Stimulated activated CD4-positive, alpha-beta T cell treated with anti-CD3 and anti-CD28 coated beads, Interleukin-1b, Interleukin-23, amount 100 ng/mL, for 1 hour (primary cell): ENCODE measurements at places on chromosomes 6 and 20.

DNA sequence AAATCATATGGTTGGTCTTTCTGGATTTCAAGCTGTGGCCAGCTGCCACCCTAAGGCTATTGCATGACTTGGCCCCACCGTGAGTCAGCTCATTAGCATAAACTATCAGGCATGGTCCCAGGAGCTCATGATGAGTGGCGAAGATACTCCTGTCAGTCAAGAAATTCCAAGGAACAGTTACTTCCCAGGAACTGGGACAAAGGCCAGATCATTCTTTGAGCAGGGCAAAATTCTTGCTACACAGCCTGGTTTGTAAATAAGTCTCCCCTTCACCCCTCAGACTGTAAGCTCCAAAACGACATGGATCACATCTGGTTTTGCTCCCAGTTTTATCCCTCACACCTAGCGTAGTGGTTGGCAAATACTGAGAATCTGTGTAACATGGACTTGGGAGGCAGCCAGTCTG is 33.0 kb upstream of the KIAA1586 start:
- no peak for DNase-seq

DNA sequence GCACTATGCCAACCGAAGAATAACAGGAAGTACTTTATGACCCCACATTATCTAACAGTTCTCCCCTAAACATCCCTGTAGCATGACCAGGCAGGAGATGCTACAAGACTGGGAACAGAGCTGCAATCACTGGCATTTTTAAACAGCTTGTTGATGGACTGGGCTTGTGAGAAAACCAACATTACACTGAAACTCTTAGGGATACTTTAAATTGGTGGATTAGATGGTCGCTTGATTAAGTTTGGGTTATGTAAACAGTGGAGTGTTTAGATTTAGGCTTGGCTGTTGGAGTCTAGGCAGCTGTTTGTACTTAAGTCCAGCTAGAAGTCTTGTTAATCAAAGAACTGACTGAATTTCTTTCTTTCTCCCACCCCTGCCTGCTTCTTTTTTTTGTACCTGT is 234.1 kb upstream of the BMP2 start:
- no peak for DNase-seq

DNA sequence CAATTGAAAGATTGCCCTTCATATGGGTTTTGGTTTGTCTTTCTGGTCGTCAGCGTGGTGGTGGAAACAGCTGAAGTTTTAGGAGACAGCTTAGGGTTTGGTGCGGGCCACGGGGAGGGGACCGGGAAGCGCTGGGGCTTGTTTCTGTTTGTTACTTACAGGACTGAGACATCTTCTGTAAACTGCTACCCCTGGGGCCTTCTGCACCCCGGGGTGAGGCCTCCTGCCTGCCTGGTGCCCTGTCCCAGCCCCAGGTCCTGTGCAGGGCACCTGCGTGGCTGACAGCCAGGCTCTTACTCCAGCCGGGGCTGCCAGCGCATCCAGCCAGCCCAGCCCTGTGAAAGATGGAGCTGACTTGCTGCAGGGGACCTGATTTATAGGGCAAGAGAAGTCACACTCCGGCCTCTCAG is 22.8 kb downstream of the NPEPL1 start:
- DNase-seq, result no peak

GRCh38 chr6:2970753-2971419 is 481 bp downstream of the SERPINB6 start:
- DNase-seq, result no peak

GRCh38 chr6:111723412-111723970 is 117.8 kb upstream of the TRAF3IP2 start:
- DNase-seq, result no peak

DNA sequence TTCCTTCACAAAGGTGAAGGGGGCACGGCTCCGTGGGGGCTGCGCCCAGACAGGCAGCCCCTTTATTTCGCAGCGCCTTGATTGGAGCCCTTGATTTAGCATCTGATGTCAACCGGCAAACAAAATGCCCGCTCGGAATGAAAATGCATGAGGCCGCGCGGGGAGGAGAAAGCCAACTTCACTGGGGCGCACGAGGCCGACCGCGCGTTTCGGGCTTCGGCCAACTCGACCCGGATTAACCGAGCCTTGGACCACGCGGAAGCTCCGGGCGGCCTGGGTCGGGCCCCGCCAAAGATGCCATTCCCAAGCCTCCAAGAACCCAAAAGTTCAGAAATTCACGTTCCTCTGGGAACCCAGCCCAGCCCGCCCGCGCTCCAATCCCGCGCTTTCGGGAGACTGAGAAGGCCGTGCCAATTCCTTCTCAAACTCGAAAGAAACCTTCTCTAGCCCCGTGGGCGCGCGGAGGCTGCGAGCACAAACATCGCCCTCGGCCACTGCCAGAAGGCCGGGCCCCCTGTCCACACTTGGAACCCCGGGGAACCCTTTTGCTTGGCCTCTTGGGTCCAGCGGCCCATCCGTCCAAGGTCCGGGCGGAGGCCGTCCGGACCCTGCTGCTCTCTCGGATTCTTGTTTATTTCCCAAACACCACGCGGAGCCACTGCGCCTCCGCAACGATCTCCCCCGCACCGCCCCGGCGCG is 879 bp upstream of the INSM1 start:
- no peak for DNase-seq

DNA sequence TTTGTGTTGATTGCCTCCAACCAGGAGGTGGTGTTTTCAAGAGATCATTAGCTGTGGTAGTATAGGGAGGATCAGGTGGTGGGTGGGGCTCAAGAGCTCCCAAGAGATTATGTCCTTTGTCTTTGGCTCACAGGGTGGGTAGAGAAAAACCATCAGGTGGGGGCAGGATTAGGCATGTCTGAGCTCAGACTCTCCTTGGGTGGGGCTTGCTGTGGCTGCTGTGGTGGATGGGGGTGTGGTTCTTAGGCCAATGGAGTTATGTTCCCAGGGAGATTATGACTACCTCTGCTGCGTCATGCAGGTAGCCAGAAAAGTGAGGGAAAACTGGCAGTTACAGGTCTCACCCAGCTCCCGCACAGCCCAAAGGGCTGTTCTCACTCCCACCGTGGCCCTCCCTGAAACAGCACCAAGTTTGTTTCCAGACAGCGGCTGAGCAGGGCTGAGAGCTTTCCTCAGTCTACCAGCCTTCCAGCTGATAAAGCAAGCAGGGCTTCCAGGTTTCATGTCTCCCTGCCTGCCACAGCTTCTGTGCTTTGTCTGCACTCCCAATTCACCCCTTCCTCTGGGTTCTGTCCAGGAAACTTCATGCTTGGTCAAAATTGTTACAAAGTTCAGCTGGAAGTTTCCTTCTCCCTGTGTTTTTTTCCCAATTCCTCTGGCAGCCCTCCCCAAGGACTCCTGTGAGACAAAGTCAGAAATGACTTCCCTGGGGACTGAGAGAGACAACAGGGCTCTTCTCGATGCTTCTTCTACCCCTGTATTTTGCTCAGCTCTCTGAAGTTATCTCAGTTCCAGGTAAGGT is 481.1 kb upstream of the MAN1A1 start:
- no peak for DNase-seq

GRCh38 chr20:17762243-17762872 is 62.6 kb downstream of the BANF2 start:
- no peak for DNase-seq
